ENCODE measurements at places on chromosomes 6 and 20.

GRCh38 chr20:58568126-58568482 lies 52.9 kb upstream of the APCDD1L start:
- no peak for DNase-seq

GRCh38 chr20:50004229-50004628 lies 21.4 kb downstream of the SNAI1 start:
- no peak for DNase-seq

DNA sequence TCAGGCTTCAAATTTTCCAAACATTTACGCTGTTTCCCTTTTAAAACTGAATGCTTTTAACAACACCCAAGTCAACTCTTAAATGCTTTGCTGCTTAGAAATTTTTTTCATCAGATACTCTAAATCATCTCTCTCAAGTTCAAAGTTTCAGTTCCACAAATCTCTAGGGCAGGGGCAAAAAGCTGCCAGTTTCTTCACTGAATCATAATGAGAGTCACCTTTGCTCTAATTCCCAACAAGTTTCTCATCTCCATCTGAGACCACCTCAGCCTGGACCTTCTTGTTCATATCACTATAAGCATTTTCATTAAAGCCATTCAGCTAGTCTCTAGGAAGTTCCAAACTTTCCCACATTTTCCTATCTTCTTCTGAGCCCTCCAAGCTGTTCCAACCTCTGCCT lies 69.1 kb downstream of the RNF217 start:
- DNase-seq = no peak

DNA sequence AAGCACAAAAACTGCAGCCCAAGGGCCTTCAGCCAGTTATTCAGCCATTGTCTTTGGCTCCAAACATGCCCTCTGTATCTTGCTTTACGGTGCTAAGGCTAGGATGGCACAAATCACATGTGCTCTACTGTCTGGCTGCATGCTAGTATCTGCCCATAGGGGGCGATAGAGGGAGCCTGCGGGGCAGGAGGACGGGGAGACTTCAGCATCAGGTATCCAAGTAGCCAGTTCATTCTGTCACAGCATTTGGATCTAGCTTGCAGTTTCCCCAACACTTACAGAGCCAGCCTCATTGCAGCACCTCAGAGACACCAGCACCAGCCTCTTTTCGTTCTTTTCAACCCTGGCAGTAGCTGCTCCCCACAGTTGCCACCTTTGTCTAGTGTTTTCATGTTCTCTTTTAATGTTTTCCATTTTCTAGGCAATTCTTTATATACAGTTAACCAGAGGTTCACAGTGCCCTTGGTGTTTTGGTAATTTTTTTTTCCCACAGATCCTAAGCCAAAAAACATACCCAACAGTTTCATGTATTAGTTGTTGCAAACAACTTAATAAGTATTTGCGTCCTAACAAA lies 705.9 kb downstream of the PTPRT start:
- DNase-seq = no peak

- DNase-seq = no peak
Measured at GRCh38 chr20:3047486-3048419, 1.9 kb downstream of the MRPS26 start.

DNA sequence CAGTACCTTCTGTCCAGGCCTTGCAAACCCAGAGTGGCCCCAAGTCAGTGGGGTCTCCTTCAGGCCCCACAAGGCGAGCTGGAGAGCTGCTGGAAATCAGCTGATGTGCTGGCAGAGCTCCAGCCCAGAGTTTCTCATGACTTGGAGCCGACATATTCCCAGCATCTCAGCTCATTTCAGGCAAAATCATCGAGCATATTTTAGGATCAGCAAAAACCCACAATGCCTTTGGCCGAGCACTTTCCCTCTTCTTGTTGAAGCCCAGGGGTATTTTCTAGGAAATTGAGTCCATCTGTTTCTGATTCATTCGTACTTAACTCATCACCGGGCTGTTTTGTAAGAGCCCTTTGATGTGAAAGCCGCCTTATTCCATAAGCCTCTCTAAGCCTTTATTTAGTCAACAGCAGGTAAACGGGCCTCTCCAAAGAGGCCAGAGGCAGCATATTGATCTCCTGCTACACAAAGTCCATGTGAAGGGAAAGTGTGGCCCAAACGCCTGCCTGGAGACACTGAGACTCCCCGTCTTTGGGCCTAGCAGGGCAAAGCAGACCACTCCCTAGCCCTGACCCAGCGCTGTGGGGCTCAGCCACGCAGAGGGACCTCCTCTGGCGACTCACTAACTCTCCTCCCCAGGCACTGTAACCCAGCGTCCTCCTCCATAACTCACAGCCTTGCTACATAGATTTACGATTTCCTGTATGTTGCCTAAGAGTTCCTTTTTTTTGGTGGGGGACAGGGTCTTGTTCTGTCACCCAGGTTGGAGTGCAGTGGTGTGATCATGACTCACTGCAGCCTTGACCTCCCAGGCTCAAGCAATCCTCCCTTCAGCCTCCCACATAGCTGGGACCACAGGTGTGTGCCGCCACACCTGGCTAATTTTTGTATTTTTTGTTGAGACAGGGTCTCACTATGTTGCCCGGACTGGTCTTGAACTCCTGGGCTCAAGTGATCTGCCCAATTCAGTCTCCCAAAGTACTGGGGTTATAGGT lies 12.1 kb upstream of the C20orf203 start:
- no peak for DNase-seq

Measured in stimulated activated CD4-positive, alpha-beta T cell treated with anti-CD3 and anti-CD28 coated beads, TNF-alpha, amount 100 ng/mL, for 1 hour (primary cell).